NCI-H2171 (cell line): ENCODE measurements at places on chromosomes 12 and 14.
A peak's percentile ranks its signal among the peaks of the same experiment; 100 is the strongest.

GRCh38 chr14:79420725-79421124, 790.6 kb downstream of the DIO2 start:
- no peak for DNase-seq

GRCh38 chr12:74896186-74896585, 313.5 kb downstream of the KCNC2 start:
- no peak for DNase-seq

- DNase-seq, result peak; percentile 6
These were observed 193.6 kb downstream of the KSR2 start for GRCh38 chr12:117774941-117775775.

DNA sequence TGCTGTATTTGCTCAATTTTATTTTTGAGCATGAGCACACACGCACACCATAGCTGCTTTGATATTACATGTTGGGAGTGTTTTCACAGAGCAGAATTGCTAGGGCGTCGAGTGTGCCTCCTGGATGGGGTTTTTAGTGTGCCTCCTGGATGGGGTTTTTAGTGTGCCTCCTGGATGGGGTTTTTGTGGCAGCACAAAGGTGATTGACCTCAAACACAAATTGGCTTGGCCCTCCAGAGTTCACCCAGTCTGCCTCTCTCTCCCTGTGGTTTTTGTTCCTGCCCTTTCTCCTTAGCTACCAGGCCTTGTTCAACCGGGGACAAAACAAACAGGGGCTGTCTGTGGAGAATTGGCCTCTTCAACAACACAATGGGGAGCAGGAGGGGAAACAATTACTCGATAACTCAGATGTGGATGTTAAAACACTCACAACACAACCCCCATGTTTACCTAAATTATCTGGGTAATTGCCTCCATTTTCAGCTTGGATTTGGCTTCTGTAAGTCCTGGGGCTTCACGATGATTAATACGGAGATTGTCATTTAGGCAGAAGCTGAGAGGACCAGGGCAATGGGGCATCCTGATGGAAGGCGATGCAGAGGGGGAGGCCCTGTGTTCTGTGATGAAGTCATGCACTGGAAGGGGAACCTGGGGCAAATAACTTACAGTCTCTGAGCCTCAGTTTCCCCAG, 26.9 kb downstream of the TBX3 start:
- DNase-seq, result no peak

GRCh38 chr12:52202361-52203078, 10.7 kb upstream of the KRT80 start:
- no peak for DNase-seq

GRCh38 chr14:64704743-64705380, 638 bp downstream of the PLEKHG3 start:
- no peak for DNase-seq
